ENCODE measurements at places on chromosomes 4 and X.
A peak's percentile ranks its signal among the peaks of the same experiment; 100 is the strongest.

- peak; percentile 49 for DNase-seq
These were observed 729.3 kb upstream of the ACTRT1 start for GRCh38 chrX:128781506-128781905.

DNA sequence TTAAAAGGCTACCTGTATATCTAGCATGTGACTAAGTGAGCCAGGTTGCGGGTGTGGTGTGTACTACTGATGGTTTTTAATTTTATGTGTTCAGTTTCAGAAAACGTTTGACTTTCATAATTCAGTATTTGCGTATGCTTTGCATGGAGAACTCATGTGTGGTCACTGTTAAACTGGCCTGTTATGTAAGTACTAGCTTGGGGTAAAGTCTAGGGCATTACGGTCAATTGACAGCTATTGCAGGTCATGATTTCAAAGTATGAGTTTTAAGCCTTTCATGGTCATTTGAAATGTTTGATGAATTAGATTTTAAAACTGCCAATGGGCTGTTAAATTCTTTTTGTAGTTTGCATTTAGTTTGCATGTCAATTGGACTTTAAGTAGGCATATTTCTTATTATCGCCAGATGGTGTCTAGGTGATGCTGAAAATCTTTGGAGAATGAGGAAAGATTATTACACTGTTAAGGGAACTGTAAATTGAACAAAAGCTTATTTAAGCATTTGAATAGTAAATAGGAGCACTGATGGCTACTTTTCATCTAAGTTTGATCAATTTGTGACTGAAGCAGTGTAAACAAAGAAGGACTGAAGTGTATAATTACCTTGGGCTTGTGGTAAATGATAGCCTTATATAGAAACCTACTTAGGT lies 563.4 kb downstream of the DACH2 start:
- no peak for DNase-seq

- no peak for DNase-seq
These were observed 39.1 kb upstream of the PDLIM5 start for GRCh38 chr4:94412658-94413038.

DNA sequence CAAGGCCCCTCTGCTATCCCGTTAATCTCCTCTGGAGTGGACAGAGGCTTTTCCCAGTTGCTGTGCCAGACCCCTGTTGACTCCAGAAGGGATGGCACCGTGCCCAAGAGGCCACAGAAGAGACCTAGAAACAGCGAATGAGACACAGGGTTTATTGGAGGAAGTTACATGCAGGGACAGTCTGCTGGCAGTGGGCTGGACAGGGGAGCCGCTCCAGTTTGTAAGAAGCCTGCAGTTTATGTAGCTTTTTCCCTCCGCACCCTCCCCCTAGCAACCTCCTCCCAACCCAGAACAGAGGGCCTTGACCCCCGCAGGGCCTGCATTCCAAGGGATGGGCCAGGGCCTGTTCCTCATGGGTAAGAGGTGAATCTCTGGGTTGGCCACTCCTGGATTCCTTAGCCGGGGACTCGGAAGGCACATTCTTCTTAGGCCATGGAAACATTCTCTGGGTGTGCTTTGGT lies 216.8 kb upstream of the PSAPL1 start:
- DNase-seq, result peak; percentile 87

DNA sequence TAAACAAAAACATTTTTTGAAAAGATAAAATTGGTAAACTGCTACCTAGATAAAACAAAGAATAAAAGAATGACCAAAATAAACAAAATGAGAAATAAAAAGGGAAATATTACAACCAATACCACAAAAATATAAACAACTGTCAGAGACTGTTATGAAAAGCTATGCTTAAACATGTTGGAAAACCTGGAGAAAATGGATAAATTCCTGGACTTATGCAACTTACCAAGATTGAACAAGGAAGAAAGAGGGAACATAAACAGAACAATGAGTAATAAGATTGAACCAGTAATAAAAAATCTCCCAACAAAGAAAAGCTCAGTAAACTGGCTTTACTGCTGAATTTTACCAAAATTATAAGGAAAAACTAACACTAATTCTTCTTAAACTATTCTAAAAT lies 518.7 kb downstream of the GRXCR1 start:
- DNase-seq, result no peak

DNA sequence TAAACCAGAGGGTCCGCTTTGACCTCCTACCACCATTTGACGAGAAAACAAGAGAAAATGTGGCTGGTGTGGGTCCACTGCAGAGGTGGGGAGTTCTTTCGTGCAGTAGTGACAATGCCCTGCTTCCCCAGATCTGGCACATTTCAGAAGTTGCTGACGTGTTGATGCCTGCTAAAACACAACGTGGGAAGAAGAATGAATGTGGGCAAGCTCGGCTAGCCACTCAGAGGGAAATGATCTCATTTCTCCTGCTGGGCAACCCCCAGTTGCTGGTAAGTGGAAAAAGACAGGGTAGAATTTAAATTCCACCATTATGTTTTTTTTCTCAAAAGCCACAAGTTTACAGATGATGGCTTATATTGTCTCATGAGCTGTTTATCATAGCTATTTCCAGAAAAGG lies 77.9 kb downstream of the LUZP4 start:
- no peak for DNase-seq

DNA sequence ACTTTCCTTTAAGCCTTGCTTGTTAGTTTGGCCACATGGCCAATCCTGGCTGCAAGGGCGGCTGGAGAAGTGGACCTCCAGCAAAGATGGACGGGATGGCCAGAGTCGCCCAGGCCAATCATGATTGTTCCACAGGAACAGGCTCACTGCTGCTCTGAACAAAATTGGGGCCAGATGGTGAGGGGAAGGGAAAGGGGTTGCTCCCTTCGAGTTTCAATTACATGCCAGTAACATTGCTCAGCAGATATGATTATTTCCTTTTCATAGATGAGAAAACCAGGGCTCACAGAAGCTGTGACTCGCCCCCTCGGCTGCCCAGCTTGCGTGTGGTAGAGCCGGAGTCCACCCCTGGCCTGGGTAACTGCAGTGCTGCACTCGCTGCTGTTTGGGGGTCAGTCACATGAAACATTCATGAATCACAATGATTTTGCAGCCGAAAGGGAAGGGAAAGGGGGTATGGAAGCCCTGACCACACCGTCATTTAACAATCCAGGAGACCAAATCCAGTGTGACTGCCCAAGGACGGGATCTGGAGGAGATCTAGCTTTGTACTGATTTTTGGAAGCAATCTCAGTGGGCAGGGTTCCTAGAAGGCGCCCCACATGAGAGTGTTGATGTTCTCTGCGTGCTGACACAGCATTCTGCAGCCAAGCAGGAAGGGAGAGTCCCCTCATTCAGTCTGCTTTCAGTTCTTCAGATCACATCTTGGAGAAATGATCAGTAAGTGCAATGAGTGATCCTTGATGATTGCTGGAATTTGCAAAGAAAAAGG lies 77.3 kb upstream of the MSX1 start:
- peak; percentile 41 for DNase-seq

DNA sequence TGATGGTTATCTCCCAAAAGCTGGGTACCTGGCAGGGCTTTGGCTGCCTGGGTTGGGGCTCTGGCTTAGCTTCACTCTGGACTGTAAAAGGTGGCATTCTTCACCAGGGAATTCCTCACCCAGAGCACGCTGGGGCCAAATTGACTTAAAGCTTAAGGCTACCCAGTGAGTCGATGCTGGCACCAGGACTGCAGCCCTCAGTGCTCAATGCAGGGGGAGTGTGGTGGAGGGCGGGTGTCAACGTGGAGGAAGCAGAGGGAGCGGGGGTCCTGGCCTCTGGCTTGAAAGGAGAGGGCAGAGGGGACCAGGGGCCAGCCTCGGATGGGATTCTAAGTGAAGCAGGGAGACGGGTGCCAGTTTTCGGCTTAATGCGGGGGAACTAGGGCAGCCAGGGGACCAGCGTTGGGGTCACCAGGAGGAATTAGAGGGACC lies 446 bp upstream of the FAM50A start:
- DNase-seq, result peak; percentile 62

DNA sequence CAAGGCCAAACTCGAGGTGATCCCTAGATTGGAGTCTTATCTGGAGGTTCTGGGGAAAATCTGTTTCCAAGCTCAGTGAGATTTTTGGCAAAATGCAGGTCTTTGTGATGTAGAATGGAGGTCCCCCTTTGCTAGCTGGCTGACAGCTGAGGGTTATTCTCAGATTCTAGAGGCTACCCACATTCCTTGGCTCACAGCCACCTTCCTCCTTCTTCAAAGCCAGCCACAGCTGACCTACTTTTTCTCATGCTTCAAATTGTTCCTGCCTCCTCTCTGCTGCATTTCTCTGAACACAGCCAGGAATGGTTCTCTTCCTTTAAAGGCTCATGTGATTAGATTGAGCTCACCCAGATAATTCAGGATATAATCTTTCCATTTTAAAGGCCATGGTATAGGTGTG lies 86.9 kb downstream of the VCX3A start:
- no peak for DNase-seq

DNA sequence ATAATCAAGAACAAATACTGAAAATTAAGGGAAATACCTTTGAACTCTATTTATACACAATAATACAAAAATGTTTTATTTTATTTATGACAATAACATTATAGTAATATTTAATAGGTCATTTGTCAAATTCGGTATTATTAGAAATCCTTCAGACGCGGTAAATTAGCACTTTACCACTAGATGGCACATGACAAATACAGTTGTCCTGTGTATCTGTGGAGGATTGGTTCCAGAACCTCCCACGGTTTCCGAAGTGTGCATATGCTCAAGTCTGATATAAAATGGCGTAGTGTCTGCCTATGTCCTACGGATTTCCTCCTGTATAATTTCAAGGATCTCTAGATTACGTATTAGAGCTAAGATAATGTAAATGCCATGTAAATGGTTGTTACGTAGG lies 8.1 kb upstream of the LINC00632 start:
- DNase-seq, result peak; percentile 30

DNA sequence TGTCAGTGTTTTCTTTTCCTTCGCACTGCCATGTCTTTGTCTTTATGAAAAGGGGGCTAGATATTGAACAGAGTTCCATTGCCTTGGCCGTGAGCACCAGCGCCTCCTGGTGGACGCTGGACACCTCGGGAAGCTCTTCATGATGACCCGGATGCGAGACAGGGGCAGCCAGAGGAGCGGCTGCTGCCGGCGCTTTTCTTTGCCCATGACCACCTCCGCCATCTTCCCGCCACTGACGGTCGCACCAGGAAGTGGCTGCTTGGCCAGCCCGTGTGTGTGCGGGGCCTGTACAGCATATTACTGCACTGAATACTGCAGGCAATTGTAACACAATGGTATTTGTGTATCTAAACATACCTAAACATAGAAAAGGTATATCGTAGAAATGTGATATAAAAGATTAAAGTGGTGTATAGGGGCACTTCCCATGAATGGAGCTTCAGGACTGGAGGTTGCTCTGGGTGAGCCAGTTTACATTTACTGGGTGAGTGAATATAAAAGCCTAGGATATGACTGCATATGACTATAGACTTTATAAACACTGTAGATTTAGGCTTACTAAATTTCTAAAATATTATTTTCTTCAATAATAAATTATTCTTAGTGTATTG lies 15.8 kb upstream of the GRIA2 start:
- peak; percentile 30 for DNase-seq

DNA sequence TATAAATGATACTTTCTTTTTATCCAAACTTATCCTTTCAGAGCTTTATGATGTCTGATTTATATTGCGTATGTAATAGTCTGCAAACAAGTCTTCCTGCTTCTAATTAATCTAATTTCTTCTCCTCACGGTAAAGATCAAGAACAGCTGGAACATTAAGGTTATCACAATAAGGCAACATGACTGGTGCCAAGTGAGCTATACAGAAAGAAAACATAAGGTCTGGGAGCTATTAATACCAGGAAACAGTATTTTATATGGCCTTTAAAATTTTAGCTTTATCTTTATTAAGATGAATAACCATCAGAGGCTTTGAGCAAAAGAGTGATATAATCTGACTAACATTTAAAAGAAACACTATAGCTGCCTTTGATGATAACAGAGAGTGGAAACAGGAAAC lies 28.7 kb upstream of the CABS1 start:
- DNase-seq, result no peak

DNA sequence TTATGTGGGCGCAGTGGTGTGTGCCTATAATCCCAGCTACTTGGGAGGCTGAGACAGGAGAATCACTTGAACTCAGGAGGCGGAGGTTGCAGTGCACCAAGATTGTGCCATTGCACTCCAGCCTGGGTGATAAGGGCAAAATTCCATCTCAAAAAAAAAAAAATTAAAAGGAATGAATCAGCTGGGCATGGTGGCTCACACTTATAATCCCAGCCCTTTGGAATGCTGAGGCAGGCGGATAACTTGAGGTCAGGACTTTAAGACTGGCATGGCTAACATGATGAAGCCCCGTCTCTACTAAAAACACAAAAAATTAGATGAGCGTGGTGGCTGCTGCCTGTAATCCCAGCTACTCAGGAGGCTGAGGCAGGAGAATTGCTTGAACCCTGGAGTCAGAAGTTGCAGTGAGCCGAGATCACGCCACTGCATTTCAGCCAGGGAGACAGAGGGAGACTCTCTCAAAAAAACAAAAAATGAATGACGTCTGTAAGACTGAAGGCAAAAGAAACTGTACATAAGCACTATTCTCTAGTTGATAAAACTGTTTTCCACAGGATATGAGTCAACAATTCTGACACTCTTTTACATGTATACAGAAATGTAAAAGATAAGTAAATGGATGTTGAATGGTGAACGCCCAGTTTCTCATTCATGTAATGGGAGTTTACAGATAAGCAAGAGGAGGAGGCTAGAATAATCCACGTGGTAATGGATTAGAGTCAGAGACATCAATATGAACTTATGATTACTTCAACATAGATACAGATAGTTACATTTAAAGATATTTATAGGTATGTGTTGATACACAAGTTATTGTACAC lies 22.2 kb downstream of the CENPC start:
- no peak for DNase-seq
